ENCODE measurements at places on chromosomes 3 and 15. TPM values are rescaled to one million over a fixed set of nuclear protein-coding genes. Genes with fewer than 3 reads are reported as not detected.

The IGSF10 gene
- 0.60 TPM for total RNA-seq

The CKMT1B gene
- total RNA-seq: 37.3 TPM

The DISP2 gene
- 1.0 TPM for total RNA-seq

The TRANK1 gene
- 10.5 TPM for total RNA-seq

The CTXND1 gene
- total RNA-seq: 0.04 TPM
